Osteocyte (in vitro differentiated cells): ENCODE measurements at places on chromosomes 4 and X.

- no peak for DNase-seq
These were observed 12.2 kb downstream of the DSPP start for GRCh38 chr4:87620491-87620890.

GRCh38 chrX:25295466-25295865, 279.7 kb upstream of the ARX start:
- DNase-seq, result no peak

GRCh38 chr4:42404001-42404400, 6.7 kb downstream of the SHISA3 start:
- DNase-seq, result no peak

DNA sequence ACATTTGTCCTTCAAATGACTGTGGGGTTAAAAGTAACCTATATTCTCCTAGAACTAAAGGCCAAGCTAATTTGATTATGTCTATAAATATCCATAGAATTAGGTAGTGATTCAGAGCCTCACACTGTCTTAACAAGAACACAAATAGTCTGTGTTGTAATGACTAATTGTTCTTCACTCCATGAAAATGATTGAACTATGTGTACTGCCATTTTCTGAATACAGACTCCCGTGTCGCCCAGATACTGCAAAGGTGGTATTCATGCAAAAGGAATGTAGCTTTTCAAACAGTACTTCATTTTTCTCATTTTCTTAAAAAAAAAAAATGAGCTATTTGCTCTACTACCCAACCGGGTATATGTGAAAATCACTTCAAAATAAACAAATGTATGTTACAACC, 11.3 kb upstream of the PHKA2 start:
- no peak for DNase-seq

DNA sequence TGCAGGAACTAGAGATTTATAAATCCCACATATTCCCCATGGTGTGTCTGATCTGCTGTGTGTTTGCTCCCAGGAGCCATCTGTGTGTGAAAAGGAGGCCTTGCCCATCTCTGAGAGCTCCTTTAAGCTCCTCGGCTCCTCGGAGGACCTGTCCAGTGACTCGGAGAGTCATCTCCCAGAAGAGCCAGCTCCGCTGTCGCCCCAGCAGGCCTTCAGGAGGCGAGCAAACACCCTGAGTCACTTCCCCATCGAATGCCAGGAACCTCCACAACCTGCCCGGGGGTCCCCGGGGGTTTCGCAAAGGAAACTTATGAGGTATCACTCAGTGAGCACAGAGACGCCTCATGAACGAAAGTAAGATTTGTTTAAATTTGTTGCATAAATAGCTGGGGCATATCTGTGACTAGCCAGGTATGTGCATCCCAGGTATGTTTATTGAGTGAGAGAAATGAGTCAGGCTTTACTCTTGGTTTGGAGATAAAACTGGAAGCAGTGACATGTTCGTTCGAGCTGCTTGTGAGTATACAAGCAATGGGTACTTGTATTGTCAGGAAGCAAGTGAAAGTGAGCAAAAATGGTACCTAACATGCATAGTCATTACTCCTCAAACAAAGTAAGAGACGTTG, 89.5 kb downstream of the PTTG2 start:
- DNase-seq, result no peak

- DNase-seq, result no peak
These were observed 155.8 kb downstream of the PPARGC1A start for GRCh38 chr4:23734000-23734399.

DNA sequence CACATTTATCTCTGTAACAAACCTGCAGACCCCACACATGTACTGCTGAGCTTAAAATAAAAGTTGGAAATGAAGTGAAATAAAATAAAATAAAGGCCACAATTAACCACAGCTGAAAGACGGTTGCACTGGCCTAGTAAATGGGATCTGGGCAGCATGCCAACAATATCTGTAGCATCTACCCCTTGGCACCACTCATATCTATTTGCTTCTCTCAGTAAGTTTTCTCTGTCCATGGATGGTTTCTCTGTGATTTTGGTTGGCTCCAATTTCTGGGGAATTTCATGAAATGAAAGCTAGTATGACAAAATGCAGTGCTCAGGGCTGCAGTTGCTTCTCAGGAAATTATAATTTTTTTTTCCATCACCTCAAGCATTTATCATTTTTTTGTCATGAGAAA, 172.0 kb upstream of the IL15 start:
- no peak for DNase-seq

DNA sequence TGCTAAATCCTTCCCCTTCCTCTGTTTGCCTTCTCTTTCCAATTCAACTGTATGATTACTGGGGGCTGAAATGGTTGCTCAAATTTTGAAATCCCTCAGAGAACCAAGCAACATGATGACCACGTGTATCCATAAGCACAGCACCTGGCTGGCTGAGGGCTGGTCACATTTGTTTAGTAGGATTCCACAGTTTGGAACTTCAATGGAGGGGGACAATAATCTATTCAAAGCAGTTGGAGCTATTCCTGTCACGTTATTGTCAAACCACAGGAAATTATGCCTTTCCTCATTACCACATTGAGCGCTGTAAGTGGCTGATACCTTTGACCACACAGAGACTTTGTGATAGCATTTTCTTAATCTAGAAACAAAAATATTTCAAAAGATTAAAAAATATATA, 7.0 kb downstream of the TMSB4X start:
- DNase-seq, result no peak

DNA sequence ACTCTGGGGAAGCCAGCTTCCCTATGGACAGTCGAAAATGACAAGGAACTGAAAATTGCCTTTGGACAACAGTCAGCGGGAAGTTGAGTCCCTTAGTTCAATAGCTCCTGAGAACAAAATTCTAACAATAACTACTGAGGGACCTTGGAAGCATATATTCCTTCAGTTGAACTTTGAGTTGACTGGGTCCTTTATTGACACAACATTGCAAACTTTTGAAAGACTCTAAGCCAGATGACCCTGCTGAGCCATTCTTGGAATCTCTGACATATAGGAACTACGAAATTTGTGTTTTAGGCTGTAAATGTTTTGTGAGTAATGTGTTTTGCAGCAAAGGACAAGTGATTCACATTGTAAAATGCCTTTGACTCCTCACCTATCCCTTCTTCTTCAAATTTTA, 548.8 kb upstream of the LCORL start:
- no peak for DNase-seq

DNA sequence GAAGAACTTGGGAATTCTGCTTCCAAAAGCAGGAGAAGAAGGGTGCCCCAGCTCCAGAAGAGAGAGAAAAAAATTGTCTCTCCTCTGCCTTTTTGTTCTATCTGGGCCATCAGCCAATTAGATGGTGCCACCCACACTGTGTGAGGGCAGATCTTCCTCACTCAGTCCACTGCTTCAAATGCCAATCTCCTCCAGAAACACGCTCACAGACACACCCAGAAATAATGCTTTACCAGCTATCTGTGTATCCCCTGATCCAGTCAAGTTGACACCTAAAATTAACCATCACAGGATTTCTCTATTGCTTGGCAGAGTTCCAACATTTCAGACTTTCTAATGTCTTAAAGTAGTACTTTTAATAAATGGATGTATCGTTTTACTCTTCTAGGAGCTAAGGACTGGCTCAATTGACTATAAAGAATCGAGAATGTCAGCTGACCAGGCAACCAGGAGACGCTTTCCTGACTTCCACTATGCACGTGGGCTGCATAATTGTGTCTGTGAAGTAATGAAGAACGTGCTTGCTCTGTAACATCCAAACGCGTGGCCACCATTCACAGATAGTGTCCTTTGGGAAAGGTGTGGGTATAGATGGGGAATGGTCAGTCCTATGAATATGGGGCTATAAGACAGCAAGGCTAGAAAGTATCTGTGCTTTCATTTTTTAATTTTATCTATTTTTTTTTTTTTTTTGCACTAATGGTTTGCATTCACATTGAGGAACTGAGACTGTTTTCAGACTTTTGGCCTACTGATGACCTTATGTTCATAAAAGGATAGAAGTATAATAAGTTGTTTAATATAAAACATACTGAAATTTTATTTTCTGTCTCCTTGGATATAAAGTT, 9.9 kb upstream of the SMIM20 start:
- no peak for DNase-seq

- no peak for DNase-seq
These were observed 5.4 kb upstream of the GTPBP6 start for GRCh38 chrX:323721-324628.

DNA sequence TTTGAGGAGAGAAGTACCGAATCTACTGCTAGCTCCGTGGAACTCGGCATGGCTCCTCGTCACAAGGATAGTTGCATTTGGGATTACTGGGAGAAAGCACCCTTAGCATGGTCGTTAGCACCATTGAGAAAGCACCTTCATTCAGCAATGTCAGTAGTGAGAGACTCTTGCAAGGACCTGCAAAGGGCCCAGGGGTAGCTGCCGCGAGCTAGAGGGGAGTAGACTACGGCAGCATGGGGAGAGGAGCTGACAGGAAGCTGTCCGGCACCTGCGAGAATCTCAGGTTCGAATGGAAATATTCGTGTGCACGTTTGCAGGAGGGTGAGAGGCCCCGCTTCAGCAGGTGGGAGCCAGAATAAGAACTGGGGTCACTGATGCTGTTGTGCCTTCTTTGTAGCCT, 20.2 kb downstream of the TLR10 start:
- DNase-seq, result no peak

DNA sequence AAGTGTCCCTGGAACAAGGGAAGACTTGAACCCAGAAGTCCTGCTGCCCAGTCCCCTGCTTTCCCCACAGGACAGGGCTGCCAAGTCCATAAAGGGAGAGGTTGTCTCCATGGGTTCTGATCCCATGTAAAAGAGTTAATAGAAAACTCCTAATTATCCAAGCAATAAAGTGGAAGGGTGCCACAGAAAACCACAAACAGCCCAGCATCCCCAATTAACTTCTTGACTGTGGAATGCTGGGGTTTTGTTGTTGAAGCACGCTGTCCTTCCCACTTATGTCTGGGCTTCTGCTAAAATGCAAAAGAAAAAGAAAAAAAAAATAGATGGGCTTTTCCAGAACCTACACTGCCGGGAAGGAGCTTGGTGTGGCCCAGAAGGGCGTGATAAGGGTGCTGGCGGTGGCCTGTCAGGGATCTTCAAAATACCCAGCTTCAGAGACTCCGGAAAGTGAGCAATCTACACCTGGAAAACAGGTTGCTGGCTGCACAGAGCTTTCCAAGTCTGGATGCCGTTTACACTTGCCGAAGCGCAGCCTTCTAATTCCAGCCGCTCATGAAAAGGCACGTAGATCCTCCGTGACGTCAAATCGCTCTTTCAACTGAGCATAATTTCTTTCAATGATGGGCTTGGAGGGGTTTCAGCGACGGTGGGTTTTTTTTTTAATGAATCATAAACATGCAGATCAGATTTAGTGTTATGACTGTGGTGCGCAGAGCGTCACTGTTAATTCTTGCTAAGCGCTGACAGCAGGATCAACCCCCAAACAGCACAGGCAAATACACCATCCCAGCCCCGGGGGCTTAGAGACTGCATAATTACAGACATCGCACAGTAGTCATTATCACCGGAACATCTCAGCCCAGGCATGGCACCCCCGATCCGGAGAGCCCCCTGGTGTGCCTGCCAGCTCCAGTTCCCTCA, 197.6 kb downstream of the BCOR start:
- no peak for DNase-seq

GRCh38 chr4:56823933-56824600, 2.6 kb upstream of the SPINK2 start:
- DNase-seq, result no peak

GRCh38 chr4:20283039-20283438, 31.3 kb downstream of the SLIT2 start:
- DNase-seq, result no peak

DNA sequence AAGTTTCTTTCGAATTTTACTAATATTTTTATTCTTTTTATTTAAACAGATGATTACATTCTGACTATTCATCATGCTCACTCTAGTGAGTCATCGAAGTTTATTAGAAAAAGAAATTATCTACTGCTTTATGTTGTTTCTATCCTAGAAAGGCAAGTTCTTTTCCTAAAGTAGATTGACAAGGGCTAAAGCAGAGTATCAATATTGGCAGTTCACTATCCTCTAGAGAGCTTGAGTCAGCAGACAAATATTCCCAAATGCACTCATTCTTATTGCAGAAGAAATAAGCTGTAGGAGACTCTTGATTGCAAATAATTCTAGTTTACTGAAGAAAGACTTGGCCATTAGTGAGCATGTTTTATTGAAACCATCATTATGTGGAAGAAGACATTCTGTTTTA, 911.8 kb downstream of the CENPC start:
- no peak for DNase-seq

DNA sequence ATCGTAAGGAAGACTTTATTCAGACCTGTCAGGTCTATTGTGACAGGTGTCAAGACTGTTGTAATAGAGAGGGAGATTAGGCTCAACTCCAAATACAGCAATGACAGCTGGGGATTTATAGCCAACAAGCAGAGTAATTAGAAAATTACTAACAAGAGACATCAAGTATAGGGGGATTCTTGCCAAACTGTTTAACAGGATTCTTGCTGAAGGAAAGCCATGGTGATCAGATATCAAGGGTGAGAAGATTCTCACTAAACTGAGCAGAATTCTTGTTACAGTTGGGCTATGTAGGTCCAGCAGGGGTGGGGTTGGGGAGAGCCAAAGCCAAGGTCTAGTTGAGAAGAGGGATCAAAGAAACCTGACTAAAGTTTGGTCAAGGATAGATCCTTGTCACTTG, 461.0 kb upstream of the GALNT7 start:
- DNase-seq, result no peak

DNA sequence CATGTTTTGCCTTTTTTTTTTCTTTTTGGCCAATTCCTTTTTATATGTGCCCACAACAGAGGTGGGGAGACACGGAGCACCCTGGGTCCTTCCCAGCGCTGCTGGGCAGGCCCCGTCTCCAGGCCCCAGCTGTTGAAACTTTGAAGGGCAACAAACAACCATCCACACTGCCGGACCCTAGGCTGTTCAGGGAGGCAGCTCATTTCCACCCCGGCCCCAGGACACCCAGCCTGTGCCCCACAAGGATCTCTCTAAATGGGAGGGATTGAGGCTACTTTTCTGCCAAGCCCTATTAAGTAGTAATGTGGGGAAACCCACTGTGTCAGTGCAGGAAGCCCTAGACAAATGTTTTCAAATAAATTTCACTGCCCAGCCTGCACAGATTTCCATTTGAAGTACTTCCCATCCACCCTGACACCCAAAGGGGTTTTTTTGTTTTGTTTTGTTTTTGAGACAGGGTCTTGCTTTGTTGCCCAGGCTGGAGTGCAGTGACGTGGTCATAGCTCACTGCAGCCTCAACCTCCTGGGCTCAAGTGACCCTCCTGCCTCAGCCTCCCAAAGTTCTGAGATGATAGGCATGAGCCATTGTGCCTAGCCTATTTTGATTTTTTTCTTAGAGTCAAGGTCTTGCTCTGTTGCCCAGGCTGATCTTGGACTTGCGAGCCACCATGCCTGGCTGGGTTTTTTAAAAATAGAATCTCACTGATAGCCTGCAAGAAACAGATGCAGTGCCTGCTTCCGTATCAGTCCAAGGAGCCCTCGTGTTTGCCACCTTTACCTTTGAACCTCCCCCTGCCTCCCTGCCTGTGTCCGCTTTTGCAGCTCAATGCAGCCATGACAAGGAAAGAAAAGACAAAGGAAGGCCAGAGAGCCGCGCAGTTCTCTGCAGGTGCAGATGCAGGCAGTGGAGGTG, 13.4 kb upstream of the CLCN4 start:
- DNase-seq, result no peak
